ENCODE measurements at places on chromosomes 11 and 22.
A peak's percentile ranks its signal among the peaks of the same experiment; 100 is the strongest.

DNA sequence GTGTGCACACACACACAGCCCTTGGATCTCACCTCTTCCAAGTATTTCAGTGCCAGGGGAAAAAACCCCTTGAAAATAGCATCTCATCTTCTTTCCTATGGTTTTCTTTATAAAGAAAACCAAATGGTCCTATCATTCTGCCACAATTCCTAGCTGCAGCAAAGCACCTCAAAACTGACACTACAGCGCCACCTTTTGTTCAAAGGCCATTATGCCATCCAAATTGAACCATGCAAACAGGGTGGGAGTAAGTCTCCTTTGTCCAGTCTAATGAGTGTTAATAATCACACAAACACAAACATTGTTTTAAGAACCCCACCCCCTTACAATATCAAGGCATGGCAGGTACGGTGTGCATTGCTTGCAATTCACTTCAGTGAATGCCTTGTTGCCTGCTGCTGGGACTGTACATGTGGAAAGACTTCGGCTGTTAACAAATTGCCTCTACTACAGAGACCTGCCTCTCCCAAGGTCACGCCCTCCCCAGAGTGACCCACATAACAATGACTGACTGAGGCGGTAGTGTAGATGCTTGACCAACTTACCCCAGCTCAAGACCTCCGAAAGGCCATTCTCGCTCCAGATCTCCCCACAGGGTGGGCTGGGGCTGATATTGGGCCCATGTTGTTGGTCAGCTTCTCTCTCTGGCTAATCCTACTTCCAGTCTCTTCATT is 31.7 kb downstream of the FAM181B start:
- DNase-seq = peak; percentile 48

- no peak for DNase-seq
These were observed 6.4 kb downstream of the CPT1A start for GRCh38 chr11:68835328-68835727.

- DNase-seq = peak; percentile 92
These were observed at the start of gene ZNF215 for GRCh38 chr11:6926208-6927029. Gene ZNF215, plus strand, starts transcription at chr11:6926426. Its CDS starts 5,847 bp downstream, at chr11:6932273.

- peak; percentile 38 for DNase-seq
These were observed 27.5 kb downstream of the DHCR7 start for GRCh38 chr11:71420455-71421241.

DNA sequence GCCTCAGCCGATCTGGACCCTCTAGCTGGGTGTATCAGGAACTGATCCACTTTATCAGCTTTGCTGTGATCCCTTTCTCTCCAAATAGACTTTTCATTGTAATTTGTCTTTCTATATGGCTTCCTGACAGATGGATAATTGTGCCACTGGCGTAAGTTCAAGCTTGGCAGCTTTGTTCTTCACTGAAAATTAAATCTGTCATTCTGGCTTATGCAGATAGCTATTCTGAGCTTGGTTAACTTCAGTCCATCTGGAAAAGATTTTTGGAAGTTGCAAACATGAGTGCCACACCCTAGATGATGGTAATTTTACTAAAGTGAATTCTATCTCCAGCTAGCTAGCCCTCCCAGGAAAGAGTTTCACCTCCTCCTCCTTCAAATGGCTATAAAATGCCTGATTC is 8.1 kb downstream of the OR5A2 start:
- no peak for DNase-seq

GRCh38 chr11:121699801-121700200 is 247.0 kb upstream of the SORL1-AS1 start:
- no peak for DNase-seq

DNA sequence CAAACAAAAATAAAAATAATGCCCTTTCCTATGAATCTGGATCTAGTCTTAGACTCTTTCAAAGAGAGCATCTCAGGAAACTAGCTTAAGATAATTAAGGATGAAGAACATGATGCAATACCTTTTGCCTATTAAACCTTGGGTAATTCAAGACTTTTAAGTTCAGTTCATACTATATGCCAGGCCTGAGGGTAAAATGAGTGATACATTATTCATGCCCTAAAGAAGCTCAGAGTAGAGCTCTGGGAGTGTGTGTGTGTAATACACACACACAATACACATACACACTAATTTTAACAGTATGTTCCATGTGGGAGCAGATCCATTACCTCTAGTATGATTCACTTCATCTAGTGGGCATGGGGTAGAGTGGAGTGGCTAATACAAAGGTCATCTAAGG is 651.4 kb upstream of the CHORDC1 start:
- DNase-seq = no peak

DNA sequence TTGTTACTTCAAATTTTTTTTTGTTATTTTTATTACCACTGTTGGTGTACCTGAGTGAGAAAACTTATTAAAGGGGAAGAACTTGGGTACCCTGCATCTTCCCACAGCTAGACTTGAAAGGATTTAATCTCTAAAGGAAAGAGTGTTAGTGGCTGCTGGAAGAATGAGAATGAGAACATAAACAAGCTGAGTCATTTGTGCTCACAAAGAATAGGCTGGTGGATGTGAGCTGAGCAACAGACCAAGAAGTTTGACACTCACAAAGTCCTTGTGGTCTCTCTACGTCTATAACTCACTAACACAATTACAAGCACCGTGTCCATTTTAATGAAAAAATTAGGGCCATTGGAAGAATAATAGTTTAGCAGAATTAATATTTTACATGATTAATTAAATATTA is 217.6 kb upstream of the ANO5 start:
- DNase-seq = no peak

GRCh38 chr22:31244046-31244942 is 32.2 kb downstream of the LIMK2 start:
- no peak for DNase-seq

GRCh38 chr11:62881579-62882430 is 1.1 kb downstream of the SLC3A2 start:
- peak; percentile 93 for DNase-seq

- DNase-seq = no peak
These were observed 142.9 kb downstream of the CCDC81 start for GRCh38 chr11:86517557-86517956.

- DNase-seq = no peak
These were observed 83.9 kb upstream of the SNX19 start for GRCh38 chr11:130999992-131000770.

DNA sequence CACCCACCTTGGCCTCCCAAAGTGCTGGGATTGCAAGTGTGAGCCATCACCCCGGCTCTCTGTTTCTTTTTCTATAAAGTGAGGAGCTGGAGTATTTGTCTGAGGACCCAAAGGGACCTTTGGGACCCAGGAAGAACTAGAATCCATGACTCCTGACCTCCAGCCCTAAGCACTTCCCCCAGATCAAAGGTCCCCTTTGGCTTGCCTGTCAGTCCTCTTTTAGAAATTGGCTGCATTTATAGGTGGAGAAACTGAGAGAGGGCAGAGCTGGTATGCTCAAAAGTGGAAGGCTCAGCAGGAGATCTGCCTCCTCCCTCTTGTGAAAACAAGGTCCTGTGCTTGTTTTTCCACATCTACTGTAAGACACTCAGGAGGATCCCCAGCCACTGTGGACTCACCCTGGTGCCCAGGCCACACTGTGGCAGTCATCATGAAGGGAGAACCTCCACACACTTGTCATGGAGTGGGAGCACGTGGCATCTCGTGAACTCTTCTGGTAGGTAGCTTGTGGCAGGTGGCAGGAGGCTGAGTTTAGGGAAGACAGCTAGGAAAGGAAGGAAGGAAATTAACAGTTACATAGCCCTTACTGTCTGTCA is 12.4 kb upstream of the PLEKHA7 start:
- no peak for DNase-seq

- DNase-seq = peak; percentile 89
These were observed 31.1 kb downstream of the TMEM45B start for GRCh38 chr11:129846508-129847335.

- DNase-seq = no peak
These were observed 64.8 kb downstream of the TENM4 start for GRCh38 chr11:79375818-79376550.

GRCh38 chr11:66619080-66619554 is 2.7 kb downstream of the RBM14 start:
- DNase-seq = peak; percentile 61

GRCh38 chr11:1197886-1198560 is 24.8 kb upstream of the MUC5B start:
- DNase-seq = no peak

DNA sequence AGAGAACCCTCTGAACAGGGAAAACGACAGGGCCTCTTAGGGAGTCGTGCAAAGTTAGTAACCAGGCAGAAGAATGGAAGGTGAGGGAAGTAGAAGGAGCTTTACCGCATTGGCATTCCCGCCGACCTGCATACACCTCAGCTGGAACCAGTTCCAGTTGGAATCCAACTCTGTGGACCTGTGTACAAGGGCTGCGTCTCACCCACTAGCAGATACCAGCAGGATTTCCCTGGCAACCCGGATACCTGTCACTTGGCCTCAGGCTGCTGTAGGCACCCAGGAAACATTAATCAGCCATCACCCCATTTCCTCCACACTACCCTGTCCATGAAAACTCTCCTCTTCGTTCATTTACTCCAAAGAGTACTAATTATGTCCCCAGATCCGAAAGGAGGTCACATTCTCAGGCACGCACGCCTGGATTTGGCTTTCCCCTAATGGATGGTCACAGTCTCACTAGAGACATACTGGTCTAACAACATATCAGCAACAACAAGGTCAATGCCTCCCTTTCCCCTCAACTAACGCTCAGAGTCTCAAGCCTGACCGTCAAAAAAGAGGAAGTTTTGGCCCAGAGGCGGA is 842 bp downstream of the ARFGAP2 start:
- DNase-seq = peak; percentile 36

- peak; percentile 40 for DNase-seq
These were observed 8.9 kb upstream of the UCP2 start for GRCh38 chr11:73991471-73992006.

GRCh38 chr11:72817966-72818365 is 3.8 kb downstream of the ATG16L2 start:
- DNase-seq = no peak

DNA sequence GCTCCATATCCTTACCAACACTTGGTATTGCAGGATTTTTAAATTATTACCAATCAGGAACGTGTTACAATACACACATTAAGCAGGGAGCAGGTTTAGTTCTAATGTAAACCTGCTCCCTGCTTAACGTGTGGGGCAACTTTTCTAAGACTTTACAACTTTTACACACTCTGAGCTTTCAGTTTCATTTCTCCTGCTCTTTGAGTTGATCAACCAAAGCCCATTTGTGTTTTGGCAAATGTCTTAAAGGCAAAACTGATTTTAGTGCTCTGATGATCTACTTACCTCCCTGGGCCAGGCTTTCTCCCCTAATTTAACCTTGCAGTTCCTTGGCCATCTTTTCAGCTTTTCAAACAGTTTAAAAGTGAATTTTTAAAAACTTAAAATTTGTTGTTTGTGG is 70.9 kb downstream of the ZBTB44 start:
- peak; percentile 84 for DNase-seq

- DNase-seq = no peak
These were observed 14.9 kb upstream of the SREBF2 start for GRCh38 chr22:41818011-41818410.

- no peak for DNase-seq
These were observed 218.2 kb downstream of the JRKL start for GRCh38 chr11:96607864-96608558.

DNA sequence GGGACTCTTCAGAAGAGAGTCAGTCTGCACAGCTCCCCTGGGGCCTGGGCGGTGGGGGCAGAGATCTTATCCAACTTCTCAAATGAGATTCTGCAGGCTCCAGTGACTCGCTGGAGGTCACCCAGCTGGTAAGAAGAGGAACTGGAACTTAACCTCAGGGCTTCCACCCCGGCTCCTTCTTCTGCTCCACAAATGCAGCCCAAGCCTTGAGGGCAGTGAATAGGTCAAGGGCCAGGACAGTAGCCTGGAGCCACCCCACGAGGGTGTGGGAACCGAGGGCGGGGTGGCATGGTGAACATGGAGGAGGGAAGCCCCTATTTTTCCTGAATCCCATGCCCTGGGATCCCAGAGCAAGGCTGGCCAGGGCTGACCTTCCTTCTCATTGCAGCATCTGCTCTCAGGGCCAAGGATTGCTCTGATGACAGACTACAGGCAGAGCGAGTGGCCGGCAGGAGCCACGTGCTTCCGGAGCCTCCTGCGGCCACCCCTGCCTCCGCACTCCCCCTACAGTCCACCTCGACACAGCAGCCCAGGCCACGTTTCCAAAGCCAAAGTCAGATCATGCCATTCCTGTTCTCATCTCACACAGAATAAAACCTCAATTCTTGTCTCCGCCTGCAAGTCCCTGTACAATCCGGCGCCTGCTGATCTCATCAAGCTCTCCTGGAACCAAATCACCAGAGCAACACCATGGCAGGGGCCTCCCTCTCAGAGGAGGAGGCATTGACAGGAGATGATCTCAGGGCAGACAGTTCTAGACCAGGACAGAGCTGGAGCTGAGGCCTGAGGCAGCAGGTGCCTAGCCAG is 21.1 kb upstream of the UPK3A start:
- DNase-seq = peak; percentile 70

DNA sequence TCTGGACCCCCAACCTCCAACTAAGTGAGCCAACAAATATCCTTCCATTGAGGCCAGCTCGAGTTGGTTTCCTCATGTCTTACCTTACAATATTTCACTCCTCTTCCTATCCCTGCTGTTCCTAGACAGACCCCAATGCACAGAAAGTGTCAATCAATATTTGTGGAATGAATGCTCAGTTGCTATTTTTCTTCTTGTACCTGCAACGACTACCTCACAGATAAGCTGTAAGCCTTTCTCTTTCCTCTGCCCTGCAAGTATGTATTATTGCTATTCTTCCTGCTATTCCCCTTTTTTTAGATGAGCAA is 26.8 kb upstream of the CREB3L1 start:
- DNase-seq = no peak

GRCh38 chr11:46345131-46345597 is 2.1 kb upstream of the DGKZ start:
- DNase-seq = no peak

DNA sequence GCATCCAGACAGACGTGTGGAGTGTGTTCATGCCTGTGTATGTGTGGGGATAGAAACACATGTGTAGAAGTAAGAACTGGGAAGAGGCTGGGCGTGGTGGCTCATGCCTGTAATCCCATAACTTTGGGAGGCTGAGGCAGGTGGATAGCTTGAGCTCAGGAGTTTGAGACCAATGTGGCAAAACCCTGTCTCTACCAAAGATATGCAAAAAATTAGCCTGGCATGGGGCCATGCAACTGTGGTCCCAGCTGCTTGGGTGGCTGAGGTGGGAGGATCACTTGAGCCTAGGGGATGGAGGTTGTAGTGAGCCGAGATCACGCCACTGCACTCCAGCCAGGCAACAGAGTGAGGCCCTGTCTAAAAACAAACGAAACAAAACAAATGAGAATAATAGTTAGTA is 1166.6 kb downstream of the TBC1D22A start:
- no peak for DNase-seq

Data from MM.1S (cell line).